ENCODE measurements at places on chromosomes 16 and 17. TPM values are rescaled to one million over a fixed set of nuclear protein-coding genes. Genes with fewer than 3 reads are reported as not detected.

Gene TTLL6
- total RNA-seq, result not detected

DNA sequence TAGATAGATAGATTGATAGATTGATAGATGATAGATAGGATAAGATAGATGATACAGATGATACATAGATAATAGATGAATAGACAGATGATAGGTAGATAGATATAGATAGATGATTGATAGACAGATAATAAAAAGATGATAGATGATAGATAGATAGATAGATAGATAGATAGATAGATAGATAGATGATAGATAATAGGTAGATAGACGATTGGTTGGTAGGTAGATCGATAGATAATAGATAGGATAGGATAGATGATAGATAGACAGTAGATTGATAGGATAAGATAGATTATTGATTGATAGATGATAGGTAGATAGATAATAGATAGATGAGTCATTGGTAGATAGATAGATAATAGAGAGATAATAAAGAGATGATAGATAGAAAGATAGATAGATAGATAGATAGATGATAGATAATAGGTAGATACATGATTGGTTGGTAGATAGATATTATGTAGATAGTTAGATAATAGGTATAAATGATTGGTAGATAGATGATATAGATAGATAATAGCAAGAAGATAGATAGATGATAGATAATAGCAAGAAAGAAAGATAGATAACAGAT lies 109.4 kb upstream of the C16orf82 start:
- H3K4me3 ChIP-seq, result no peak overlapping the region
- H3K27ac ChIP-seq, result no peak overlapping the region
- H3K36me3 ChIP-seq, result no peaks in the 10 kb centered on the region
- H3K4me1 ChIP-seq, result no peaks in the 10 kb centered on the region
- no peaks in the 10 kb centered on the region for H3K27me3 ChIP-seq

DNA sequence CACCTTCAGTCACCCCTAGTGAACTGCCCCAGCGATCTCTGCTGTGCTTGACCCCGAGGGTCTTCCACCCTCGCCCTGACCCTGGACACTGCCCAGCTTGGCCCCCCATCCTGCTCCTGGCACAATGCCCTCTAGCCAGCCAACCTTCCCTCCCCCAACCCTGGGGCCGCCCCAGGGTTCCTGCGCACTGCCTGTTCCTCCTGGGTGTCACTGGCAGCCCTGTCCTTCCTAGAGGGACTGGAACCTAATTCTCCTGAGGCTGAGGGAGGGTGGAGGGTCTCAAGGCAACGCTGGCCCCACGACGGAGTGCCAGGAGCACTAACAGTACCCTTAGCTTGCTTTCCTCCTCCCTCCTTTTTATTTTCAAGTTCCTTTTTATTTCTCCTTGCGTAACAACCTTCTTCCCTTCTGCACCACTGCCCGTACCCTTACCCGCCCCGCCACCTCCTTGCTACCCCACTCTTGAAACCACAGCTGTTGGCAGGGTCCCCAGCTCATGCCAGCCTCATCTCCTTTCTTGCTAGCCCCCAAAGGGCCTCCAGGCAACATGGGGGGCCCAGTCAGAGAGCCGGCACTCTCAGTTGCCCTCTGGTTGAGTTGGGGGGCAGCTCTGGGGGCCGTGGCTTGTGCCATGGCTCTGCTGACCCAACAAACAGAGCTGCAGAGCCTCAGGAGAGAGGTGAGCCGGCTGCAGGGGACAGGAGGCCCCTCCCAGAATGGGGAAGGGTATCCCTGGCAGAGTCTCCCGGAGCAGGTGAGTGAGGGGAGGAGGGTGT lies at the start of gene TNFSF13:
TSS of gene TNFSF13 (plus strand) at position 207 of the 776 bp plus-strand sequence. CDS start at position 497, 290 bp downstream.
- H3K27me3 ChIP-seq, result no peaks in the 10 kb centered on the region
- H3K4me1 ChIP-seq, result peaks cover 36% of the 10 kb centered on the region
- H3K4me3 ChIP-seq, result no peak within 1 kb of the TSS
- H3K36me3 ChIP-seq, result no peaks in the 10 kb centered on the region
- DNase-seq, result no peak
- peak within 1 kb of the TSS; percentile 71 for H3K27ac ChIP-seq

GRCh38 chr16:67013233-67013822 lies 15.6 kb upstream of the CBFB start:
- no peaks in the 10 kb centered on the region for H3K36me3 ChIP-seq
- H3K27ac ChIP-seq, result no peak overlapping the region
- H3K4me1 ChIP-seq, result peaks cover 5% of the 10 kb centered on the region
- DNase-seq, result no peak
- H3K27me3 ChIP-seq, result no peaks in the 10 kb centered on the region
- H3K4me3 ChIP-seq, result peak overlapping the region; percentile 44

GRCh38 chr17:81302861-81303333 lies 7.8 kb upstream of the SLC38A10 start:
- no peaks in the 10 kb centered on the region for H3K36me3 ChIP-seq
- H3K27me3 ChIP-seq, result no peaks in the 10 kb centered on the region
- DNase-seq, result no peak
- H3K4me1 ChIP-seq, result peaks cover 3% of the 10 kb centered on the region
- no peak overlapping the region for H3K27ac ChIP-seq
- no peak overlapping the region for H3K4me3 ChIP-seq

- no peaks in the 10 kb centered on the region for H3K36me3 ChIP-seq
- no peaks in the 10 kb centered on the region for H3K27me3 ChIP-seq
Observed at GRCh38 chr16:77928096-77928495, 94.3 kb upstream of the CLEC3A start.

DNA sequence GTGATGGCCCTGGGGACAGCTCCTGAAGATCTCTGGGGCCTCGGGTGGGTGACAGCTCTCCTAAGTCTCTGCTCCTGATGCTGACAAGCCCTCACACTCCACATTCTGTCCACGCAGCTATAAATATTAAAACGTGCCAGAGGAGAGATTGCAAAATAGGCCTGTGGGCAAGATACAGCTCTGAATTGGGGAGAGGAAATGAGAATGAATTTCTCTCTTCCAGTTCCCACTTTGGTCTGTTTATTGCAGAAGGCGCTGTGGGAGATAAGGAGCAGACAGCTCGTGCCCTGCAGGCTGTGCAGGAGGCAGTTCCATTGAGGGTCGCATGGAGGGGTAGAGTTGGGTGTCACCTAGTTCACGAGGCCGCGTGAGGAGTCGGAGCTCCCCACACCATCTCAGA lies 87.5 kb upstream of the SDK2 start:
- H3K27ac ChIP-seq, result no peak overlapping the region
- H3K27me3 ChIP-seq, result peaks cover 11% of the 10 kb centered on the region
- H3K4me3 ChIP-seq, result no peak overlapping the region
- H3K36me3 ChIP-seq, result no peaks in the 10 kb centered on the region
- H3K4me1 ChIP-seq, result no peaks in the 10 kb centered on the region
- no peak for DNase-seq

DNA sequence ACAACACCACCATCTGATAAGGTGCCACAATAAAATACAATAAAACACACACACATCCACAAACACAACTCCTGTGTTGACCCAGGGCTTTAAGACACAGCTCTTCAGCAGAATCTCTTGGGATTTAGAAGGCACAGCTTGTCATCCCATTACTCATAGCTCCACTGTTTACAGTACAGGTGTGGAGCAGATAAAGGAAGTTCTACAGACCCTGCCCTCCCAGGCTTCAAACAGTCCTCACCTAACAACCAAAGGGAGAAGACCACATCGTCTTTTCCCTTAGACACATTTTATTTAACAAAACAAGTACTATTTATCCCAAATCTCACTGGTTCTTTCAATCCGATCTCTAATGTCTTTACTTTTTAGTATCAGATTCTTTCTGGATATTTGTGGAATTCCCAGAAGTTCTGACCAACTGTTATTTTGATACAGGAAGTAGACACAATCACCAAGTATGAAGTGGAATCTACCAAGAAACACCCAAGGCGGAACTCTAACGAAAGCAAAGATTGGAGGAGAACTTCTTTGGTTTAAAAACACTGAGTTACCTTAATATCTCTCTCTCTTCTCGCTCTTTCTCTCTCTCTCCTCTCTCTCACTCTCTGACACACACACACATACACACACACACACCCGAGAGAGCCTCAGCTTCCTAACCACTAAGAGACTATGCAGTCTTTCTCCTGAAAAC lies 46.1 kb downstream of the CYTH1 start:
- no peak overlapping the region for H3K4me3 ChIP-seq
- no peaks in the 10 kb centered on the region for H3K27me3 ChIP-seq
- DNase-seq, result no peak
- peaks cover 3% of the 10 kb centered on the region for H3K36me3 ChIP-seq

DNA sequence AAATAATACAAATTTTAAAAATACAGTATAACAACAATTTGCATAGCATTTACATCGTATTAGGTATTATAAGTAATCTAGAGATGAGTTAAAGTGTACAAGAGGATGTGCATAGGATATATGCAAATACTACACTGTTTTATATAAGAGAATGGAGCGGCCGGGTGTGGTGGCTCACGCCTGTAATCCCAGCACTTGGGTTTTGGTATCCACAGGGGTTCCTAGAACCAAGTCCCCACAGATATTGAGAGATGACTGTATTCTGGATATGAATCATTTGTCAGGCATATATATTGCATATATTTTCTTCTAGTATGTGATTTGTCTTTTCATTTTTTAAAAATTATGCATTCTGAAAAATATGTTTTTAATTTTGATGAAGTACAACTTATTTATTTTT lies 77.5 kb upstream of the MSI2 start:
- H3K27ac ChIP-seq, result no peak overlapping the region
- H3K27me3 ChIP-seq, result peaks cover 23% of the 10 kb centered on the region
- no peaks in the 10 kb centered on the region for H3K4me1 ChIP-seq

- peak overlapping the region; percentile 96 for H3K4me3 ChIP-seq
- peak overlapping the region; percentile 98 for H3K27ac ChIP-seq
- DNase-seq, result no peak
- no peaks in the 10 kb centered on the region for H3K27me3 ChIP-seq
Observed at GRCh38 chr16:31875112-31875803, 1.7 kb downstream of the ZNF267 start.

GRCh38 chr17:63426917-63427308 lies 19.2 kb downstream of the CYB561 start:
- DNase-seq, result no peak
- H3K36me3 ChIP-seq, result no peaks in the 10 kb centered on the region
- no peak overlapping the region for H3K4me3 ChIP-seq
- peaks cover 3% of the 10 kb centered on the region for H3K4me1 ChIP-seq
- H3K27ac ChIP-seq, result no peak overlapping the region

Gene G6PC1
- total RNA-seq, result not detected

GRCh38 chr16:84583995-84584394 lies 33.9 kb downstream of the COTL1 start:
- no peaks in the 10 kb centered on the region for H3K36me3 ChIP-seq
- no peak for DNase-seq
- no peak overlapping the region for H3K4me3 ChIP-seq
- H3K4me1 ChIP-seq, result peaks cover 13% of the 10 kb centered on the region

Gene RRAD
- total RNA-seq, result 0.89 TPM

GRCh38 chr17:80323982-80324381 lies 63.3 kb downstream of the RNF213 start:
- H3K4me1 ChIP-seq, result no peaks in the 10 kb centered on the region
- no peak overlapping the region for H3K27ac ChIP-seq
- H3K27me3 ChIP-seq, result no peaks in the 10 kb centered on the region
- peaks cover 78% of the 10 kb centered on the region for H3K36me3 ChIP-seq
- no peak for DNase-seq

GRCh38 chr17:82613283-82614094 lies 34.8 kb downstream of the WDR45B start:
- no peak overlapping the region for H3K27ac ChIP-seq
- DNase-seq, result no peak
- H3K4me3 ChIP-seq, result no peak overlapping the region
- H3K4me1 ChIP-seq, result peaks cover 7% of the 10 kb centered on the region
- peaks cover 35% of the 10 kb centered on the region for H3K36me3 ChIP-seq

Gene KRTAP16-1
- not detected for total RNA-seq

Gene KRTAP4-6
- not detected for total RNA-seq

- H3K36me3 ChIP-seq, result no peaks in the 10 kb centered on the region
- H3K4me3 ChIP-seq, result no peak overlapping the region
- no peak for DNase-seq
- peaks cover 32% of the 10 kb centered on the region for H3K27me3 ChIP-seq
- no peak overlapping the region for H3K27ac ChIP-seq
Observed at GRCh38 chr16:82612263-82612662, 14.5 kb upstream of the CDH13 start.

DNA sequence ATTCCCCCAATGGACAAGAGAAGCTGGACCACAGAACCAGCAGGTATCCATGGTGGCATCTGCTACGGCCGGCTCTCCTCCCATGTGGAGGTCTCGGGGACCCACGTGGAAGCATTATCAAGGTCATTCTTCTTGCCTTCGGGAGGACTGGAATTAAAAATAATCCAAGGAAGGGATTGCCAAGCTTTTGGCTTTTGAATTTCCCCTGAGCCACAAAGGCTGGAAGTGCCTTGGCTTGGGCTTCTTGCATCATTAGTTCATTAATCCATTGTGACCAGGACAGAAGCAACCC lies 16.1 kb downstream of the NAGPA start:
- H3K4me1 ChIP-seq, result no peaks in the 10 kb centered on the region
- DNase-seq, result no peak
- H3K36me3 ChIP-seq, result no peaks in the 10 kb centered on the region
- no peak overlapping the region for H3K4me3 ChIP-seq
- H3K27ac ChIP-seq, result no peak overlapping the region

DNA sequence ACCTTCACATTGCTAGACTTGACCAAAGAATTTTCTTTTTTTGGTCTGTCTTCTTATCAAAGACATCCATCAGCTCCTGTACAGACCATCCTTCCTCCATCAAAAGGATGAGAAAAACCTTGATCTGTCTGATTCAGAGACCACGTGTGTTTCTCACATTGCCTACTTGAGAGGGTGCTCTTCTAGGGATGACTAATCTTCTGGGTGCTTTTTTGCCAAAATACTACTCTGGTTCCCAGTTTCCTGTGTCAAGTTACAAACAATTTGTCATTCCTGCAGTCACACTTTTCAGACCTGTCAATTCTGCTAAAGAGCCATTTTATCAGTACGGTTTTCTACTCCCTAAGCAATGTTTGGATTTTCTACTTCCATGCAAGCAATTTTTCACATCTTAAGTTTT lies 492.2 kb downstream of the CDH11 start:
- peaks cover 2% of the 10 kb centered on the region for H3K36me3 ChIP-seq
- H3K27ac ChIP-seq, result peak overlapping the region; percentile 38
- no peaks in the 10 kb centered on the region for H3K27me3 ChIP-seq
- H3K4me1 ChIP-seq, result peaks cover 4% of the 10 kb centered on the region

Gene TVP23A
- not detected for total RNA-seq

GRCh38 chr17:77957235-77957856 lies 1.2 kb upstream of the TNRC6C start:
- H3K4me3 ChIP-seq, result peak overlapping the region; percentile 90
- no peaks in the 10 kb centered on the region for H3K36me3 ChIP-seq
- H3K27ac ChIP-seq, result peak overlapping the region; percentile 16
- H3K4me1 ChIP-seq, result peaks cover 25% of the 10 kb centered on the region
- peak; percentile 38 for DNase-seq

- H3K36me3 ChIP-seq, result no peaks in the 10 kb centered on the region
- DNase-seq, result no peak
- no peaks in the 10 kb centered on the region for H3K27me3 ChIP-seq
- H3K27ac ChIP-seq, result peak overlapping the region; percentile 94
Observed at GRCh38 chr17:39131616-39132015, 19.8 kb downstream of the PLXDC1 start.

GRCh38 chr17:2207815-2208515 lies 95.6 kb downstream of the SMG6 start:
- peaks cover 4% of the 10 kb centered on the region for H3K36me3 ChIP-seq
- peaks cover 12% of the 10 kb centered on the region for H3K4me1 ChIP-seq
- DNase-seq, result no peak
- no peaks in the 10 kb centered on the region for H3K27me3 ChIP-seq

All from osteocyte (in vitro differentiated cells).